H1 (cell line): ENCODE measurements at places on chromosomes 7 and 10.

- DNase-seq = no peak
Measured at GRCh38 chr7:90267263-90267858, 22.4 kb downstream of the CFAP69 start.

- no peak for DNase-seq
Measured at GRCh38 chr10:729213-729612, 39.7 kb upstream of the DIP2C start.

- no peak for DNase-seq
Measured at GRCh38 chr10:99784016-99784726, 1.7 kb downstream of the ABCC2 start.

- DNase-seq = no peak
Measured at GRCh38 chr7:105017657-105018365, 3.8 kb downstream of the KMT2E start.

DNA sequence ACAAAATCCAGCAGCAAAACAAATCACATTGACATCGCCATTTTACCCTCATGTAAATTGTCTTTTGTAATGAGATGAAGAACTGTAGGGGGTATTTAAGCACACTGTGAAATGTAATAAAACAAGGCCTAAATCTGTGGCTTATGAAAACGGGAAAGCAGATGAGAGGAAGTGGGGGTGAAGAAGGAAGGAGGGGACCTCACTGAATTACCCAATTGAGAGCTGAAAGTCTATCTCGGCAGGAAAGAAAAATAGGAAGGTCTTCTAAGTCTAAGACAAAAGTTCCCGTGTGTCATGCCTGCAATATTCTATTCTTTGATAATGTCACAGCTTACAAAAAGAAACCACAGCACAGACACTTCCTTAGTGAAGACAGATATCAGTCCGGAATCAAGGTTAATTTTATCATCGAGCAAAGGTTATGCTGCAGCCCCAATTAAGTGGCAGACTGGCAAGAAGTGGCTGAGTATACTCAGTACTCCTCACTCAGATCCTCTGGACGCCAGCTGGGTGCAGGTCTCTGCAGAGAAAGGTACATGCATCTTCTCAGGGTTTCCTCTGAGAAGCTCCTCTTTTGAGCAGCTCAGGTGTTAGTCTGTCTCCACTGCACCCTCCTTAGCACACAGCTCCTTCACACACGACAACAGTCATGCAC lies 239.7 kb downstream of the FANK1 start:
- DNase-seq = no peak

DNA sequence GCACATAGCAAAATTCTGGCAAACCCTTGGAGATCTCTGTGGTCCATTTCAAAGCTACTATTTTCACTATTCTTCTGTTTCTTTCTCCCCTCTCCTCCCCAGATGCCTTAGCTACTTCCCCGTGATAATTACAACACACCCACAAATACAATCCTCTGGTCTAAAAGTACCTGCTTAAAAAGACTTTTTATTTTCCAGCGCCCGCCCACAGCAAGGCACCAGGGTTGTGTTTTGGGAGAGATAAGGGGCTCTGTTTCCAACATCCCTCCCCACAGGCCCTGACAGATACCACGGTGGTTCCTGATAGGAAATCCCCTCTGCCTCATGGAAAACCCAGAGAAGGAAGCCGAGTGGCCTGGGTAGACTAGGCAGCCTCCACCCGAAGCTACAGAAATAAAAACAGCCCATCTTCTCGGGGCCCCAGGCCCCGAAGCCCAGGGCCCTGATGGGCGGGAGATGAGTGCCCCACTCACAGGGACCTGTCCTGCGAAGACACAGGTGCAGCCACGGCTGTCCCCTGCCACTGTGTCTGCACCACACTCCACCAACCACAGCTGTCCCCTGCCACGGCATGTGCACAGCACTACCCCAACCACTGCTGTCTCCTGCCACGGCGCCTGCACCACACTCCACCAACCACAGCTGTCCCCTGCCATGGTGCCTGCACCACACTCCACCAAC lies 19.7 kb downstream of the CALML5 start:
- DNase-seq = no peak

- DNase-seq = no peak
Measured at GRCh38 chr10:691216-691615, 1.7 kb upstream of the DIP2C start.

- DNase-seq = no peak
Measured at GRCh38 chr10:100045592-100045991, 35.8 kb upstream of the DNMBP start.

GRCh38 chr7:597348-598178 lies 77.9 kb upstream of the PDGFA start:
- DNase-seq = no peak

DNA sequence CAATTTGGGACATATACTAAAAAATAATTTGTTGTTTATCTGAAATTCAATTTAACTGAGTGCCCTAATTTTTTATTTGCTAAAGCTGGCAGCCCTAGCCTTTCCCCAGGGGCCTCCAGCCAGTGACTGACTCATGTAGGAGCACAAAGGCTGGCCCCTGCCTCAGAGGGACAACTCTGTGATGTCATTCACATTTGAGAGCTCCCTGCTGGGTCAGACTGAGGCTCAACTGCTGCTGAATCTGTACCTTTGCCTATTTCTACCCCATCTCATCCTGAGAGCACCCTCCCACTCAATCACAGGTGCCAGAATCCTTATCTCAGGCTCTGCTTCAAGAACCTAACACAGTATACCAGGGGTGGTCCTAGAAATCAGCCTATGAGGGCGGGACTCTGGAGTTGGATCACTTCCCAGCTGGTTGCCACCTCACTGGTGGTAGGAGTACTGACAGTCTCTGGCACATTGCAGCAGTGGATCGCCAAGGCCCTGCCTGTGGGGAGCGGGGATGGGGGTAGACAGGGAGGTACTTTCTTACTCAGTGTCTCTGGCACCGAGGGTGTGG lies 11.6 kb downstream of the GCK start:
- DNase-seq = no peak
